Ecto neural progenitor cell (in vitro differentiated cells): ENCODE measurements at places on chromosomes 4 and X.

GRCh38 chr4:141220271-141220670 is 424 bp upstream of the ZNF330 start:
- no peak for DNase-seq

GRCh38 chr4:122827258-122827878 is 737 bp downstream of the FGF2 start:
- DNase-seq, result peak; percentile 72

- DNase-seq, result no peak
Measured at GRCh38 chr4:152023674-152024073, 262.9 kb upstream of the GATB start.

- no peak for DNase-seq
Measured at GRCh38 chr4:96108146-96108545, 268.3 kb downstream of the PDHA2 start.

- no peak for DNase-seq
Measured at GRCh38 chrX:44183329-44183728, 160.1 kb downstream of the EFHC2 start.

DNA sequence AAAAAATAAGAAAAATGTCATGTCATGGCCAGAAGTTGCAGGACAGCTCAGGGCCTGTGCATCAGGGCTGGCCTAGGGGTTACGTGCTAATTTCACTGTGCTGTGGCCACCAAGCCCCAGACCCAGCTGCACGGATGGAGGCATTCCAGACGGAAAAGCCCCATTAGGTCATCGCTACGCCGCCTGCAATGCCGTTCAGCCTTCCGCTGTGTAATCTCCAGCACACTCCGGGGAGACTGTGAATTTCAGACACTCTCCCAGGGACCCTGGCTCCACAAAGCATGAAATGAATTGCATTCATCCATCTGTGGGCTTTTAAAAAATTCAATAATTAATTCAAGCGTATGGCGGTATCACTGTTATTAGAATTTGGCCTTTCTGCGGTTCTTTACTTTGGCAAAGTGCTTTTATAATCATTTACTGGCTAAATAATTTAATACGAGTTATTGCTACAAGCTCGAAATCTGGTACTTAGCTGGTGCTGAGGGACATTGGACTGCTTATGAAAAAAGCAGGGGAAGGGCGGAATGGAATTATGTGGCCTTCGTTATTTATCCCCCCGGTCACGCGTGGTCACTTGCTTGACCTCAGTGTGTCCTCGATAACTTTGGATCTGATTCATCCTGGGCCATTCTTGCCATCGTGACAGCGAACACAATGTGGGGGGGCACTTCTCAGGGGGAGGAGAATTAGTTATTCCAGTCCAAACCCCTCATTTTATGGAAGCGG is 9.0 kb upstream of the NSG1 start:
- no peak for DNase-seq

DNA sequence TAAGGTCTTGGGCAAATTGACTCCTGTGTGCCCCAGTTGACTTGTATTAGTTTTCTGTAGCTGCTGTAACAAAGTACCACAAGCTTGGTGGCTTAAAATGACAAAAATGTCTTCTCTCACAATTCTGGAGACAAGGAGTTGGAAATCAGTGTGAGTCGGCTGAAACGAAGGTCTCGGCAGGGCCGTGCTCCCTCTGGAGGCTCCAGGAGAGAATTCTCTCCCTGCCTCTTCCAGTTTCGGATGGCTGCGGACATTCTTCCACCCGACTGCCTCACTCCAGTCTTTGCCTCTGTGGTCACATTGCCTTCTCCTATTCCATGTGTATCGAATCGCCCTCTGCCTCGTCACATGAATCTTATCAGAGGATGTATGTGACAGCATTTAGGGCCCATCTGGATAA is 66.0 kb upstream of the PHOX2B start:
- peak; percentile 58 for DNase-seq

GRCh38 chrX:4550018-4550417 is 836.6 kb upstream of the PRKX start:
- no peak for DNase-seq

DNA sequence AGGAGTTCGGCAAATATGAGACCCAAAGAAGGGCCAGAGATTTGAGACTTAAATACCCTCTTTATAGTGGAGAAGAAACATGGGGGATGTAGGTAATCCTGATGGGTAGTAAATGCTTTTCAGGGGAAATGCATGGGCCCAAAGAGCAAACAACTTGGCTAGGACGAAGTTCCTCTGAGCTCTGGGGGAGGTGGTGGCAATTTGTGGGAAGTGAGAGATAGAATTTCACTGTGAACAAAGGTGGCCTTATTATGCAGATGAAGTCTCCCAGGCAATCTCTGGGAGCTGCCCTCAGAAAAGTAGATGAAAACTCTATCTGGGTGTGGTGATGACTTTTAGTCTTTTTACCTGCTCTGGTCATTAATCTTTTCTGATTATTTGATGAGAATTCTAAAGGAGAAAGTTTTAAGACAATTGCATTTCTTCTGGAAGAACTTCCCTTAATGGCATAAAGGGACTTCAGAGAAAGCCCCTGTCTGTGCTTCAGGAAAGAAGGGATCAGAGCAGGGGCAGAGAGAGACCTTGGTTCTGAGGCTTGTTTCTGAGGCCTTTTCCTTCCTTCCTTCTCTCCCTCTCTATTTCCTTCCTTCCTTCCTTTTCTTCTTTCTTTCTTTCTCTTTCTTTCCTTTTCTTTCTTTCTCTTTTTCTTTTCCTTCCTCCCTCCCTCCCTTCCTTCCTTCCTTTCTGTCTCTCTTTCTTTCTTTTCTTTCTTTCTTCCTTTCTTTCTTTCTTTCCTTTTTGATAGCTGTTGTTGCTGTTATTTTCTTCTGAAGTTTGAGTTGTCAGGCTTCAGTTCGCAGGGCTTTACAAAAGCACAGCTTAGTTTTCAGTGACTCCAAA is 37.5 kb upstream of the MAOA start:
- no peak for DNase-seq

- no peak for DNase-seq
Measured at GRCh38 chr4:131534944-131535645, 1614.0 kb upstream of the PCDH10 start.

GRCh38 chr4:105433421-105433820 is 40.4 kb downstream of the PPA2 start:
- DNase-seq, result no peak

DNA sequence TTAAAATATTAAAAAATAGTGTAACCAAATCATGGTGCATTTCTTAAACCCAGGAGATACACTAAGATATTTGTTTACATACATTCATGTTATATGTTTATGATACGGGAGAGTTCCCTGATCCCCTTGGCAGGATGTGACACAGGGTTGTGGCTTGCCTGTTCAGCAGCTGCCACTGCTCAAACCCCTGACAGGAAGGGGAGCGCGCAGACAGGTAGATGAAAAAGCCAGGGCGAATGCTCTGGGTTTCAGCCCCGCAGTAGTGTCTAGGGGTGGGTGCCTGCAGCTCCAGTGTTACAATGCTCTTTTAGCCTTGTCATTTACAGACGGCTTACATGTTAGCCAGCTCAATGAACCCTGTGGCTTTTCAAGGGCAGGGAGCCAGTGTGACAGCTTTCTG is 1343.8 kb upstream of the IGFBP7 start:
- no peak for DNase-seq
